ENCODE measurements at places on chromosomes 4 and X.
A peak's percentile ranks its signal among the peaks of the same experiment; 100 is the strongest.

DNA sequence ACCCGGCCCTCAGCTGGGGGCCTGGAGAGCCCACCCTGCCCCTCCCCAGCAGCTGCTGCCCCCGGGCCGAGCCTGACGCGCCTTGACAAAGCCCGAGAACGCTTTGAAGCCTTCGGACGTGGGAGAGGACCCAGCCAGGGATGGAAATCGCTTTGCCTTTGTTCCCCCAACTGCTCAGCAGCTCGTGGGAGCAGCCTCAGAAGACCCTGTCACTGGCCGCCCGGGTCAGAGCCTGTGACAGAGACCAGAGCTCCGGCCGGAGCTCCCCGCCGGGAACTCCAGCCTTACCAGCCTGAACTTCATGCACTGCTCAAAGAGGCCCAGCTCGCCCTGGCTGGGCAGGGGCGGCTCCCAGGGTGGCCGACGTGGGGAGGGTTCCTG is 2.6 kb upstream of the SLC6A8 start:
- no peak for DNase-seq

GRCh38 chr4:119204916-119205315 is 7.6 kb upstream of the USP53 start:
- DNase-seq, result no peak

DNA sequence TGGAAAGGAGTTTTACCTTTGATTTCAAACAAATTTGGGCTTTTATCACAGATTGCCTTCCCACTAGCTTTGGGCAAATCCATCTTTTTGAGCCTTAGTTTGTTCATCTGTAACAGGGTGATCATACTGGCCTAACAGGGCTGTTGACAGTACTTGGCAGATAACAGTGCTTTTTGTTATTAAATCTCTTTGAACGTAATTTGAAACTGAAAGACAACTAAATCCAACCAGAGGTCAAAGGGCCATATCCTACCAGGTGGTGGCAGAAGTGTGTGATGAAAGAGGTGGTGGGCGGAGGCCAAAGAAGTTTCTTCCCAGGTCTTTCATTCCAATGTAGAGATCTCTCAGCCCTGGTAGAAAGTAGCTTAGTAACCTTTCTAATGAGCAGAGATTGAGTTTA is 35.2 kb upstream of the TADA2B start:
- DNase-seq, result no peak

DNA sequence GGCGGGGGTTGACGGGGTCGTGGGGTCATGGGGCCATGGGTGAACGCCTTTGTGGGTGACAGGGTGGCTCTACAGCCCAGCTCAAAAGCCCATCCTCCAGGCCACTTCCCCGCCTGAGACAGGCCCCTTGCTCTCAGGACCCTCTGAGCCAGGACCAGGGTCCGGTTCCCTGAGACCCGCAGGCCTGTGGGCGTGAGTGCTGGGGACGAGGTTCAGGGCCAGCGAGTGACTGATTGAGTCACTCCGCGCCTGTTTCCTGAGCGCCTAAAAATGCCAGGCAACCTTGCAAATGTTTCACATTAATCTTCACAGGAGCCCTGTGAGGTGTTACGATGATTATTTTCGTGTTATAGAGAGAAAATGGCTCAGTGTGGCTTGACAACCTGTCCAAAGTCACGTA is 97.8 kb downstream of the ZNF674 start:
- DNase-seq, result no peak

- DNase-seq, result no peak
Measured at GRCh38 chrX:140342410-140342809, 162.5 kb downstream of the SOX3 start.

GRCh38 chr4:67883902-67884301 is at the start of gene TMPRSS11D:
TMPRSS11D (minus strand) TSS chr4:67884002; CDS start chr4:67883933, 69 bp downstream.
- no peak for DNase-seq

DNA sequence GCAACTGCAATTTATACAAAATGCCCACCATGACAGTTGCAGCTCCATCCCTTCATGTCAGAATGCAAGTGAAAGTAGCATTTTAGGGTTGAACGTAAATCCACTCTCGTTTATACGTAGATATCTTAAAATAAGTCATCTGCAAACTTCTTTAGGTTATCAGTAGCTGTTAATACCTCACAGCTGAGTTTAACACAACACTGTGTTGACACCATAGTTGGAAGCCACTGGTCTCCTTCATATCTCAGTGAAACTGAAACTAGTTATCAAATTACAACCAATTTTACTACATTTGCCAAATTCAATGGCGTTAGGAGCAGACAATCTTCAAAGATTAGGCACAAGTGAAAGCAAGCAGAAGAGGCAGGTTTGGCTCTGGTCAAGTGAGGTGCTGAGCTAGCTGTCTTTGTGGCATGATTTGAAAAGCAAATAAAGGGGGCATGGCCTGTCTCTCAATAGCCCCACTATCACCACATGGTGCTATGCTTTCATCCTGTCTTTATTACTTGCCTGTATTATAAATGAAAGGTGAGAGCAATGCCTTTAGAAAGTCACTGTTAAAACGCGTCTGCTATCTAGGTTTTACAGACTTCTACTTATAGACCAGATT is 12.3 kb downstream of the PPP3CA start:
- no peak for DNase-seq

GRCh38 chr4:145808021-145808650 is 128.2 kb downstream of the C4orf51 start:
- no peak for DNase-seq

DNA sequence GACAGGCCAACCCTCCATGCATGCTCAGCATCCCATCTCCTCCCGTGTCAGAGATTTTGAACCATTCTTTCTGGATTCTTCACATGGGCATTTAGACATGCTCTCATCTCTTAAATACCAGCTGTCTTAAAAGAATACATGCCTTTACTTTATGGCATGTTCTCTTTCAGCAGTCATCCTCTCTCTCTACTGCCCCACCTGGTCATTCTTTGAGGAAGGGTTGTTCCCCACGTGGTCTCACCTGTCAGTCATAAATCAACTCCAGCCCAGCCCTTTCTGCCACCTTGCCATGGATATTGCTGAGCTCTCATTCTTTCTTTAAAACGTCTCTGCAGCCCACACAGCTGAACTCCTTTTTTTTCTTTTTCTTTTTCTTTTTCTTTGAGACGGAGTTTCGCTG is 111.3 kb downstream of the ARHGAP10 start:
- peak; percentile 18 for DNase-seq

- peak; percentile 68 for DNase-seq
Measured at GRCh38 chr4:139651282-139652194, 14.1 kb upstream of the MGST2 start.

DNA sequence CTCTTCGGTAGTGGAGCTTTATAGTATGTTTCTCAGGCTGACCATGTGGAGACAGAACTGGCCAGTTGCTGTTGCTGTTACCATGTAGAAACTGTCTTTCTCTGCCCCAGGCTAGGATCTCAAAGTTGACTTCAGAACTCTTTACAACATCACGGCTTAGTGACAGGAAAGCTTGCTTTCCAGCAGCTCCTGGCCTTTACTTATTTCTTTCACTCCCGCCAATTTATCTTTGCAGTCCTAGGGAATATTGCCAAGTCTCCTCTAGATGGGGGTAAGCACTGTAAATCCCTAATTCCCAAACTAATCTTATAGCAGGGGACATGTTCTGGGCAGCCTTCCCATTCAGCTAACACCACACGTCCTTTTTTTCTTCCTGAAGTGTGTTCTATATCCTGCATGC is 631.6 kb downstream of the SPRY1 start:
- no peak for DNase-seq

DNA sequence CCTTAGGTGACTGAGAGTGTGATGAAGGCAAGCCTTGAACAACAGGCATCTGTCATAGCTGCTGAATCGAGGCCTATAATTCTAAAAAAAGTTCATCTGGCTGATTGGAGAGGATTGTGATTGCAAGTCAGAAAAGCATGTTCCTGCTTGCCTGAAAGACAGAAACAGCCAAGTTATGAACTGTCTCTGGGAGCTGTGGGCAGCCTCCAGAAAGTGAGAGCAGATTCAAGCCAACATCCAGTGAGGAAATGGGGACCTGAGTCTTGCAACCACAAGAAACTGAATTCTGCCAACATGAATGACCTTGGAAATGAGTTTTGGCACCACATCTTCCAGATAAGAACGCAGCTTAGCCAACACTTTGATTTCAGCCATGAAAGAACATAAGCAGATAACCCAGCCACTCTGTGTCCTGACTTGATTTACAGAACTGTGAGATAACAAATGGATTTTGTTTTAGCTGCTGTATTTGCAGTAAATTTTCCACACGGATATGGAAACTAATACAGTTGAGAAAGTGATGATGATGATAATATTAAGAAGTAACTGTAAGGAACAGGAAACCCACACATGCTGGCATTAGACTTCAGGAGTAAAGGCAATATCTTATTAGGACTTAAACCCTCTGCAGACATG is 240.3 kb upstream of the NDST3 start:
- no peak for DNase-seq

DNA sequence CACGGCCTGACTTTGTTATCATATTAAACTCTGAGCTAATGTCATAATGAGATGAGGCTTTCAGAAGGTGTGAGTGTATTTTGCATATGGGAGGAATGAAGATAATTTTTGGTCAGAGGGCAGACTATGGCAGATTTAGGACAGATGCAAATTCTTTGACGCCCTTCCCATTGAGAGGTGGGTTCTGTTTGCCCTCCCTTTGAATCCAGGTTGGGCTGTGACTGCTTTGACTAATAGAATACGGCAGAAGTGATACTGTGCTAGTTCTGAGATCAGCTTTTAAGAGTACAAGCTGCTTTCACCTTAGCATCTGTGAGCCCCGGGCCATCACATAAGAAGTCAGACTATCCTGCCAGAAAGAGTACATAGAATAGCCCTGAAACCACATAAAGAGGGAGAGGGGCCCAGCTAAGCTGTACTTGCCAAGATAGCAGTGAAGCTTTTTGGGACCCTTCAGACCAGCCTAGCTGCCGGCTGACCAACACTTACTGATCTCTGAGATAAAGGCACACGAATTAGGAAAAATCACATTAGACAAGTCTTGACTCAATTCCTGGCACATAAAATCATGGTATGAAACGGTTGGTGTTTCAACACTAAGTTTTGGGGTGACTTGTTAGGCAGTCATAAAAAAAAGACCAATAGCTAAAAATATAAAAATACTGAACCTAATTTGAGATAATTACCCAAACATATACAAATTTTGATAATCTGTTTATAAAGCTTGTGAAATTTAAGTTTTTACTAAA is 166.7 kb upstream of the SH3RF1 start:
- DNase-seq, result no peak

DNA sequence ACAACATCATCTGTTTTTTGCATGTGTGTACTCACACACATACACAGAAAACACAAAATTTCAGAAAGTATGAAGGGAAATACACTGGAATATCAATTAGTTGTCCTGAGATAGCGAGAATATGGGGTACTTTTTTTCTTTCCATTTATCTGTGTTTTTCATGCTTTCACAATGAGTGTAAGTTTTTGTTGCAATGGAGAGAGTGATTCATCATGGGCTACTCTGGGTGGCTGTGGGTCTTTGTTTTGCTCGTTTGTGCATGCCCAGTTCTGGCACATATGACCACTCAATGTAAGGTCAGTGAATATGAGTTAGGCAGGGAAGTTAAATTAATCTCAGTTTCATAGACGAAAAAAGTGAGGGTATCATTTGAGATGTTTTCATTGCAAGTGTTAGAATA is 26.9 kb downstream of the XK start:
- no peak for DNase-seq

GRCh38 chr4:52687696-52688095 is 28.6 kb upstream of the USP46 start:
- no peak for DNase-seq

DNA sequence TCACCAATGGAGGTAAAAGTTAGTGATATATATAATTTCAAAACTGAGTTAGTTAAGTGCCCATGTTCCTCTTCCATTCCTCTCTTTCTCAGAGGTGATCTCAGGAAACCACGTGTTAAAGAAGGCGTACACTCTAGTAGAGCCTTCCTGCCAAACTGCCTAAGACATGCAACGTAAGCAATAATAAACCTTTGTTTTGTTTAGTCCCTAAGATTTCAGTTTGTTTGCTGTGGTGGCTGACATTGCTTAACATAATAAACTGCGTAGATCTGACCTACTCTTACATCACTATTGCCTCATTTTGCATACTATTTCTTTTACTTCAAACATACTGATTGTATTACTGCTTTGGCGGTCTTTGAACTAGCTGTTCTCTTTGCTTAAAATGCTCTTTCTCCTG is 99.2 kb downstream of the JADE1 start:
- no peak for DNase-seq

- peak; percentile 76 for DNase-seq
Measured at GRCh38 chrX:39688576-39689375, 409.0 kb downstream of the BCOR start.

DNA sequence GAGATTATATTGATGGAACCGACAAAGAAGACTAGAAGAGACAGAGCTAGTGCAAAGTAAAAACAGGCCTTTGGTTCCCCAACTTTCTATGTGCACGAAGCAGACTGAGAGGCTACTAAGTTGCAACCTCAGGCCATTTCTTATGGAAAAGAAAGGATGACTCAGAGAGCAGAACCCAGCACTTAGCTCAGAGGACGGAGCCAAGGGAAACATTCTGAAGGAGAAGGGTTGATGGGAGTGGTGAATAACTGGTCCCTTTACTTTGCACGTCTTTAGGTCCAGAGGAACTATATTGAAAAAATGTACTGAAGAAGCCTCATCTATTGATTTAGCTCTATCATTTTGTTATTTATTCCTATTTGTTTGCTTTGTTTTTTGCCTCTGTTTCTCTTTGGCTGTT is 182.1 kb downstream of the CPE start:
- DNase-seq, result no peak

GRCh38 chr4:180788729-180789128 is 1454.5 kb upstream of the TENM3 start:
- DNase-seq, result no peak

GRCh38 chr4:74038086-74038424 is 434 bp downstream of the CXCL3 start:
- DNase-seq, result no peak

DNA sequence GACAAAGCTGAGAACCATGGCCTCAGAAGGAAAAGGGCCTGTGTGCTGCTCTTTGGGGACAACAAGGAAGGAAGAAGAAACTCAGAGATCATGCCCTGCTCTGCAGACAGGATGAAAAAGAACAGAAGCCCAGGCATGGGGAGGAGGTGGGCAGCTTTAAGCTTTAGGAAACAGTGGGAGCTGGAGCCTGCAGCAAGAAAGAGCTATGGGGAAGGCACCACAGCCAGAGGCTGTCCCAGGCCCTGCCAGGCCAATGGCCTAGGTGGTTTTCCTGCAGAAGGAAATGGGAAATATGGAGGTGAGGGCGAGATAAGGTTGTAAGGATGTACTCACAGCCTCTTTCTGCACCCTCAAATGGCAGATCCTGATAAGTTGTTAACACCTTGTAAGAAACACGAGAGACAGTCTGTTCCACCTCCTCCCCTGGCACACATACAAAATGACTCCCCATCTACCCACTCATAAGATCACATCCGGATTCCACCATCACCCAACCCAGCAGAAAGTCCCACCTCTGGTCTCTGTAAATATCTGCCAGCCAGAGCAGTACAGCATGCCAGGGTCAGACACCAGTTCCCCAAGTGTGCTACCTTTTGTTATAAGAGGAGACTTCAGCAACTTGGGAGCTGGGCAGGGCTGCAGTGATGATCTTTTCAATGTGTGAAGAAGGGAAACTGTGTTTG is 105.2 kb downstream of the RTL5 start:
- no peak for DNase-seq

GRCh38 chrX:39301036-39301435 is 499.8 kb downstream of the MID1IP1 start:
- DNase-seq, result no peak
